Stimulated activated CD4-positive, alpha-beta T cell treated with anti-CD3 and anti-CD28 coated beads, Interleukin-15, amount 100 ng/mL, for 1 hour (primary cell): ENCODE measurements at places on chromosomes 3 and 15.

DNA sequence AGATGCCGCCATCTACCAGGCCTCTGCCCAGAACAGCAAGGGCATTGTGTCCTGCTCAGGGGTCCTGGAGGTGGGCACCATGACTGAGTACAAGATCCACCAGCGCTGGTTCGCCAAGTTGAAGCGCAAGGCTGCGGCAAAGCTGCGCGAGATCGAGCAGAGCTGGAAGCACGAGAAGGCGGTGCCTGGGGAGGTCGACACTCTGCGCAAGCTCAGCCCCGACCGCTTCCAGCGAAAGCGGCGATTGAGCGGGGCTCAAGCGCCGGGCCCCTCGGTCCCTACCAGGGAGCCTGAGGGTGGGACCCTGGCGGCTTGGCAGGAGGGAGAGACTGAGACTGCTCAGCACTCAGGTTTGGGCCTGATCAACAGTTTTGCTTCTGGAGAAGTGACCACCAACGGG, 22.6 kb downstream of the ALPK3 start:
- DNase-seq: no peak

- no peak for DNase-seq
These were observed 75.3 kb upstream of the BOC start for GRCh38 chr3:113136071-113136470.

DNA sequence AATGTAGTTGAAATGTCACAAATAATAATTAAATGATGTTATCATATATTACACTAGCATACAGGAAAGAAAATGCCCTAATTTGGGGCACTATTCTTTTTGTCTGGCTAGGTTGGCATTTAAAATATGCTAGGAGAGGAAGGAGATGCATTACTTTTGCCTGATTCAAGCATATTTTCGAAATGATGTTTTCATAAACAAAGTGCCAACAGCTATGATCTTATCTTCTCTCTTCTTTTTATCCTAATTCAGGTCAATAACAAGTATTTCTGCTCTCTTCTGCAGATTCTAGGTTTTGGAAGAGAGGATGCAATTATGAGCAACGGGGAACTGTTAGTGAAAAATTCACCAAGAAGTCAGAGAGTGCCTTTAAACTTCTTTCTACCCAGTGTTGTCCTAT, 55.8 kb upstream of the NR2F2 start:
- no peak for DNase-seq

DNA sequence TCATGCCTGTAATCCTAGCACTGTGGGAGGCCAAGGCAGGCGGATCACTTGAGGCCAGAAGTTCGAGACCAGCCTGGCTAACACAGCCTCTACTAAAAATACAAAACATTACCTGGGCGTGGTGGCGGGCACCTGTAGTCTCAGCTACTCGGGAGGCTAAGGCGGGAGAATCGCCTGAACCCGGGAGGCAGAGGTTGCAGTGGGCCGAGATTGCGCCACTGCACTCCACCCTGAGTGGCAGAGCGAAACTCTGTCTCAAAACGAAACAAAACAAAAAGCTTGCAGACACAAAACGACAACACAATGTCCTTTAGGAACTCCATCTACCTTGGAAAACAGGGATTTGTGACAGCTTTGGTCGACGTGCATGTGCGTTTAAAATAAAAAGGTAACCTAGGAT, 716 bp upstream of the KLHL24 start:
- DNase-seq: no peak

- no peak for DNase-seq
These were observed at the start of gene GSK3B for GRCh38 chr3:120093911-120094775. TSS of gene GSK3B (minus strand) at chr3:120094447. CDS start at chr3:120093434, 1,013 bp downstream.
